HT-29 (cell line): ENCODE measurements at places on chromosomes 4 and X. TPM values are rescaled to one million over a fixed set of nuclear protein-coding genes. Genes with fewer than 3 reads are reported as not detected.

Gene NAP1L3
- not detected in 2 replicates for total RNA-seq

GRCh38 chr4:123599920-123600810 lies 203.6 kb downstream of the SPRY1 start:
- DNase-seq = peak; percentile 85

GRCh38 chr4:13543032-13543838 lies 1.1 kb downstream of the NKX3-2 start:
- no peak for DNase-seq

DNA sequence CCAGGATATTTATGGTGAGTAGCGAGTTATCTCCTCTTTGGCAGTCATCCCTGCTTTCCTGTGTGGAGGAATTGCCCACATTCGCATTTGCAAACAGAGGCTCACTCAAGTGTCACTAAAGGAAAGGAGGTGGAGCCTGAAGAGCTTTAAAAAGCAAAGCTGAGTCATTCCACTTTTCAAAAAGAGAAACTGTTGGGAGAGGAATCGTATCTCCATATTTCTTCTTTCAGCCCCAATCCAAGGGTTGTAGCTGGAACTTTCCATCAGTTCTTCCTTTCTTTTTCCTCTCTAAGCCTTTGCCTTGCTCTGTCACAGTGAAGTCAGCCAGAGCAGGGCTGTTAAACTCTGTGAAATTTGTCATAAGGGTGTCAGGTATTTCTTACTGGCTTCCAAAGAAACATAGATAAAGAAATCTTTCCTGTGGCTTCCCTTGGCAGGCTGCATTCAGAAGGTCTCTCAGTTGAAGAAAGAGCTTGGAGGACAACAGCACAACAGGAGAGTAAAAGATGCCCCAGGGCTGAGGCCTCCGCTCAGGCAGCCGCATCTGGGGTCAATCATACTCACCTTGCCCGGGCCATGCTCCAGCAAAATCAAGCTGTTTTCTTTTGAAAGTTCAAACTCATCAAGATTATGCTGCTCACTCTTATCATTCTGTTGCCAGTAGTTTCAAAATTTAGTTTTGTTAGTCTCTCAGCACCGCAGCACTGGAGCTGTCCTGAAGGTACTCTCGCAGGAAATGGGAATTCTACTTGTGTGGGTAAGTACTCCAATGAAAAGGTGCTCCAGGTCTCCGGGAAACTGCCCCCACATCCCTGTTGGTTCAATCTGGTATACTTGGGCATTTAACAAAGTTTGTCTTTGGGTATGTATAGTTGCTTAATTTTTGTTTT lies at the start of gene EGF:
TSS of gene EGF (plus strand) at position 178 of the 890 bp plus-strand sequence. CDS start at position 631, 453 bp downstream.
- DNase-seq = peak; percentile 12

- no peak for DNase-seq
Measured at GRCh38 chr4:77488882-77489281, 116.7 kb upstream of the CXCL13 start.

GRCh38 chrX:21503593-21503992 lies 129.4 kb downstream of the CNKSR2 start:
- DNase-seq = no peak

GRCh38 chr4:5705647-5706320 lies 2.6 kb downstream of the EVC2 start:
- no peak for DNase-seq

Gene COL25A1
- not detected in 2 replicates for total RNA-seq

Gene SPATA18
- 0.10 TPM in 1 of 2 replicates, not detected in the other for total RNA-seq

- no peak for DNase-seq
Measured at GRCh38 chr4:73452953-73453700, 17.1 kb downstream of the AFP start.

- no peak for DNase-seq
Measured at GRCh38 chrX:108064613-108065012, 19.7 kb downstream of the VSIG1 start.

Gene PDLIM3
- total RNA-seq = not detected in 2 replicates

DNA sequence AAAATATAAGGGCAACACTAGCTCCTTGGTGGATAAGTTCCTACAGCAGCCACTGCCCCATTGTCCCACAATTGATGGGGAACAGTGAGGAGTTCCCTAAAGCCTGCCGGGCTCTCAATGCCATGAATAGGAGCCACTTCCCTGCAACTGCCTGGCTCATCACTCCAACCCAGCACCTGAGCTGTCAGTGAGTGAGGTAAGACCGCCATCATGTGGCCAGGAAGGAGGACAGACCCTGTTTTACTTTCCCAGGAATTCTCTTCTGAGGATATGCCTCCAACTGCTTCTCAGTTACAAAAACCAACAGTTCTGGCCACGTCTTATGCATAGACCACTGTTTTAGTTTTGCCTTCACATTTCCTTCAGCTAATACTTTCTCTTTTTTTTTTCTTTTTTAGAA lies 45.5 kb downstream of the SRPX start:
- DNase-seq = peak; percentile 48

DNA sequence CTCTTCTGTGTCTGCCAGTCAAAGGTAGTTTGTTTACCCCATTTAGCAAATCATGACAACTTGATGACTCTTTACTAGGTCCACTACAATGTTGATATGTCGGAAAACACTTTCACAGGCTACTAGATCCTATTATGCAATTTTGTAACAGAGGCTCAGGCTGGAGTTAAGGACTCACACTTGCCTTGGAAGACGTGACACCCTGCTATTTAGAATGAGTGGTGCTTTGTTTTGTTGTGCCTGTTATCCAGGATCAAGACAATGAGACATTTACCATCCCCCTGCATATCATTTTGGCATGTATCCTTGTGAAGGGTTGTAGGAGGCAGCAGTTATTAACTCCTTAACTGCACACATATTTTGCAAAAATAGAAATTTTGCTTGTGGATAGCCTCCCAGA lies 263.7 kb downstream of the IL1RAPL1 start:
- no peak for DNase-seq

DNA sequence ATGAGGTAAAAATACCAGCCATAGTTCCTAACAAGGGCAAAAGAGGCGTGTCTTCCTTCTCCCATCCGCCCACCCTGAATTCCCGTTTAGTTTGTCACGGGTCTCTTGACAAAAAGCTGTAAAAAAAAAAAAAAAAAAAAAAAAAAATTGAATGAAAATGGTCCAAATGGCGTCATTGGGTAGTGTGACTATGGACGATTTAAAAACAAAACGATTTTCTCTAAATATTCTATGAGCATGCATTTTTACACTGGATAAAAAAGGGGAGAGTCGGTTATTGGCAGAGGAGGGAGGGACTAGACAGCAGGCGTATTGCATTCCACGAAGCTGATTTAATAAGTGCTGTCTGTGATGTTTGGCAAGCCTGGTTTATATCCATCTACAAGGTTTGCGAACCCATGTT lies at the start of gene FAM133A:
TSS of gene FAM133A (plus strand) at position 338 of the 403 bp plus-strand sequence. CDS start 35,214 bp downstream, outside the sequence.
- DNase-seq = no peak

Gene DRP2
- 0.05 and 0.13 TPM in 2 replicates for total RNA-seq

DNA sequence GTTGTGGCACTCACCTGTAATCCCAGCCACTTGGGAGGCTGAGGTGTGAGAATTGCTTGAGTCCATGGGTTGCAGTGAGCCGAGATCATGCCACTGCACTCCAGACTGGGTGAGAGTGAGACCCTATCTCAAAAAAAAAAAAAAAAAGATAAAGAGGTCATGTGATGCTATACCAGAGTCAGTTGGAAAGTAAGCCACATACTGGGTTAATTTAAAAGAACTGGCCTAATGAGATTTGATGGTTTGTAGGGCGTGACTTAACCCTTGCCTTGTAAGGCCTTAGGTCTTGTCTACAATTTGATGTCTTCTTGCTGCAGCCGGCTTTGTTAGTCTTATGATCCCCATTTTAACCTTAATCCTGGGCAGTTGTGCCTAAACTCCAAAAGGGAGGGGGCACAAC lies 5.2 kb downstream of the MGST2 start:
- no peak for DNase-seq

DNA sequence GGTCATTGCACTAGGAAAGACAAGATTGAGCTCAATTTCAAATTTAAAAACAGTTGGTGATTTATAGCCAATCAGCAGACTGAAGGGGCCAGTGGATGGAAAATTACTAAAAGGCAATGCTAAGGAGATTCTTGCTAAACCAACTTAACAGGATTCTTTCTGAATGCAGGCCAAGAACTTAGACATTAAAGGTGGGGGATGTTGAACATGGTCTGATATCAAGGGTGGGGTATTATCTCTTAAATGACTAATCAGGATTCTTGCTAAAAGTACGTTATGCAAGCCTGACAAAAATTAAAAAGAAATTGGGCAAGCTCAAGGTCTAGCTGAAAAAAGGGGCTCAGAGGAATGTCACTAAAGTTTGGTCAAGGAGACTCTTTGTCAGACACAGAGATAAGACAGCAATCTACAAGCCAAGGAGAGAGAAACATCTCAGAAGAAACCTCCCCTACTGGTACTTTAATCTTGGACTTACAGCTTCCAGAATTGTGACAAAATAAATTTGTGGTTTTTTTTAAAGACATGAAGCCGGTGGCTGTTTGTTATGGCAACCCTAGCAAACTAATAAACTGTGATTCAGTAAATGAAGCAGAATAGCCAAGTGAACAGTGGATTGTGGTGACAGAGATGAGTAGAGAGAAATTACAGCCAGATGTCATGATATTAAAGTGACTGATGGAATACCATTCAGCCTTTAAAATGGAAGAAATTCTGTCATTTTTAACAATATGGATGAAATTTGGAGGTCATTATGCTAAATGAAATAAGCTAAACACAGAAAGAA lies 120.3 kb upstream of the KLHL4 start:
- DNase-seq = no peak

DNA sequence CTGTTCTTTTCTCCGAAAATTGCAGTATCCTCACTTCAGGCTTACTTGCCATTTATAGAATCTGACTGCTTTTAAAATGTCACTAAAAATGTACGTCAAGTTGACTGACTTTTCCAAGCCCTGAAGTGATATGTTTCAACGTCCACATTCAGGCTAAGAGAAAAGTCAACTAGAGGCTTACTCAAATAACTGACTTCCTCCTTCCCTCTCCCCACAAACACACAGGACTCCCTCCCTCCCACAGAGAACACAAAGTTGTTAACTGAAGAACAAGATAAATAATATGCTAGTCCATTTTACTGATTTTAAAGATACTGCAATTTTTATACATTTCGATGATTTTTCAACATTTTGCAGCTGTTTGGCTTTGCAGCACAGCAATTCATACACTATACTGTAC lies 13.8 kb upstream of the CDKL2 start:
- DNase-seq = no peak

- no peak for DNase-seq
Measured at GRCh38 chr4:143380629-143381028, 44.0 kb downstream of the GAB1 start.

DNA sequence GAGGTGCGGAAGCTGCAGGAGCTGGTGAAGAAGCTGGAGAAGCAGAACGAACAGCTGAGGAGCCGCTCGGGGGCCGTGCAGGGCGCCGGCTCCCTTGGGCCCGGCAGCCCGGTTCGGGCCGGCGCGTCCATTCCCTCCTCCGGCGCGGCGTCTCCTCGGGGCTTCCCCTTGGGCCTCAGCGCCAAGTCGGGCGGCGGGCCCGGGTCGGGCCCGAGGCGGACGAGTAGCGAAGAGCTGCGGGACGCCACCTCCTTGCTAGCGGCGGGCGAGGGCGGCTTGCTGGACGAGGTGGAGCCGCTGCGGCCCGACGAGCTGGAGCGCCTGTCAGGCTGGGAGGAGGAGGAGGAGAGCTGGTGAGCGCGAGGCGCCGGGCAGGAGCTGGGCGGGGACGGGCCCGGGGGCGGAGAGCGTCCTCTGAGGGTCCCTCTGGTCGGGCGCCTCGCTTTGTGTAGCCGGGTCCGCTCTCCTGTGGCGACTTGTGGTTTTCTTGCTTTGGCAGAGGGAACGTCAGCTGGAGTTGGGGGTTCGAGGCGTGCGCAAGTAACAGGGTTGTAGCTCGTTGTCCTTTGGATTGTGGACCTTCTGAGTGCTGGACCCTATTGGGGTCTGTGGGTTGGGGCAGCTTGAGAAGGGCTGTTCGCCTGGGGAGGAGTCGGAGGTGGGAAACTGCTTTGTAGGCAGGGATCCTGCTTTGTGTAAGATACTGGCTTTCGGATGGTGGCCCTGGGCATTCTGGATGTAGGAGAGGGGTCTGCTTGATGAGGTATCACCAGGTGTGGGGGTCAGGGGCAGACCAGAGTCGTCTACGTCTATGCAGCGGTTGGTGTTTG lies 662 bp downstream of the SLAIN2 start:
- DNase-seq = peak; percentile 40

GRCh38 chrX:9019151-9019550 lies 14.8 kb downstream of the FAM9B start:
- no peak for DNase-seq

GRCh38 chr4:47213971-47214370 lies 182.6 kb downstream of the GABRB1 start:
- no peak for DNase-seq

Gene ATOH1
- 2.7 and 3.7 TPM in 2 replicates for total RNA-seq

- no peak for DNase-seq
Measured at GRCh38 chr4:7680106-7680505, 245.4 kb upstream of the PSAPL1 start.

- DNase-seq = peak; percentile 70
Measured at GRCh38 chr4:151409470-151410313, 716 bp downstream of the FHIP1A start.

Gene ARHGEF6
- not detected in 2 replicates for total RNA-seq

Gene SLC6A14
- 0.10 and 0.13 TPM in 2 replicates for total RNA-seq
